ENCODE measurements at places on chromosomes 12 and 14.

DNA sequence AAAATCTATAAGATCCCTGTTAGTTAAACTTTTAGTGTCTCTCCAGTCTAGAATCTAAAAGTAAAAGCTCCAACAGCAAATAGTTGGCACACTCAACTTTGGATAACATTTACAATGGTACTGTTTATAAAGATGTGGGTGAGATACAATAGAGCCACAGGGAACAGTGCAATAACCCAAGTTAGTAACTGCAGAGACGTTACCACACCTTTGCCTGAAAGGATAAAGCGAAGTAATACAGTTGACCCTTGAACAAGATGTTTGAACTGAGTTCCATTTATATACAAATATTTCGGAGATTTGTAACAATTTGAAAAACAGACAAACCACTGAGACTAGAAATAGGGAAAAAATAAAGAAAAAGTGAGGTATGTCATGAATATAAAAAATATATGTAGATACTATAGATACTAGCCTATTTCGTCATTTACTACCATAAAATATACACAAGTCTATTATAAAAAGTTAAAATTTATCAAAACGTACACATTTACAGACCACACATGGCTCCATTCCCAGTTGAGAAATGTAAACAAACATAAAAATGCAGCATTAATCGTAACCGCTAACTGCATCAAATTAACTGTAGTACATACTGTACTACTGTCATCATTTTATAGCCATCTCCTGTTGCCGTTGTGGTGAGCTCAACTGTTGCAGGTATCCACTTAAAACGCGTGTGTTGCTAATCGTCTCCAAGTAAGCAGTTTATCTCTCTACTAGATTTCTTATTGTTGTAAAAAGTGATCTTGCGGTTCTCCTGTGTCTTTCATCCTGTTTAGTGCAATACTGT is 56.5 kb upstream of the HIF1A start:
- DNase-seq: no peak

DNA sequence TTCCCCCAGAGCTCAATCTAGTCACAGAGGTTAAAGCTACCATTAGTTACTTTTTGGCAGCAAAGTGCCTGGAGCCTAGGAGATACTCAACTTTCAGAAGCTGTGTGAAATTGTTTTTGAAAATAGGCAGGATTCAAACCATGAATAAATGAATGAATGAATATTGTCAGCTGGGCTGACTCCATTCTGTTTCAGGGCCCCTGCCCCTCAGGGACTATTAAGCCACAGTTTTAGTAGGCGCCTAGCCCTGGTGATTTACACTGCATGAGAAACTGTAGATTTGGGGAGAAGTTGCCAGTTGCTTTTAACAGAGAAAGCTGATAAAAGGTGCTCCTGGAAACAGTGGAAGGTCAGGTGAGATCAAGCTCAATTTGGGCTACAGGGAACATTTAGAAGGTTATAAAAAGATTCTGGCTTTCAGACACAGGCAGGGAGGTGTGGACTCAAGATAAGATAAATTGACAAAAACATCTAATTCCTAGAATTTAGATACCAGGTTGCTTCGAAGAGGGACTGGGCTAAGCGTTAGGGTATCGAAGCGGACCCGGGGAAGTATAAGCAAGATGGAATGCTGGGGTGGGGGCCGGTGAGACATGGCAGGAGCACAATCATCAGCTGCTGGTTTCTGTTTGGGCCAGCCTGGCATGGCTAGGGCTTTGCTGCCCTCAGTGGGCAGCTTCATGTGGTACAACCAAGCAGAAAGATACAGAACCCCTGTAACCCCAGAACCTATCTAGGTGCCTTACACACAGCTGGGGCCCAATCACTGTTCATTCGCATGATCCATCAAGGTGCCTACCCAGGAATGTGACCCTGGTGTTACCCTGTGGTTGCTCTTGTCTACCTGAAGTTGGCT is 14.9 kb upstream of the CELA1 start:
- DNase-seq: no peak

GRCh38 chr12:26112703-26113147 is 12.1 kb downstream of the BHLHE41 start:
- no peak for DNase-seq

- DNase-seq: no peak
Measured at GRCh38 chr12:62375603-62376002, 91.0 kb upstream of the MON2 start.

GRCh38 chr14:102571043-102571442 is 21.4 kb upstream of the RCOR1 start:
- no peak for DNase-seq

GRCh38 chr12:67721248-67721647 is 72.7 kb downstream of the DYRK2 start:
- no peak for DNase-seq

GRCh38 chr12:30796891-30797371 is 42.2 kb upstream of the CAPRIN2 start:
- no peak for DNase-seq

GRCh38 chr14:51094282-51094821 is 553 bp downstream of the TRIM9 start:
- no peak for DNase-seq

DNA sequence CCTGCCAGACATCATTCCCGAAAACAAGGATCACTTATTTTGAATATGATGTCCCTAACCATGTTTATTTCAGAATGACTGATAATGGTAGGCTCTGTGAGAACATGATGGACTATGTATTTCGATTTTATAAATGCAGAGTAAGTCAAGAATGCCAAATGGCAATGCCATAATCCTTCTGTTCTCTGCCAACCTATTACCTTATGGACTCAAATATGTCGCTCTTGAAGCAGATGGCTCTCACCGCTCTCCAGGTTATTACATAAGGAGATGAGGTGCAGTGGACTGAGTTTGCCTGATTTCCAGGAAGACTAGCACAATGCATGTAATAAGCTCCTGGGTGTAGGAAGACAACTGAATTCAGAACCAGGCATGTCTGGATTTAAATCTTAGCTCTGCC is 227.2 kb downstream of the BTG1 start:
- no peak for DNase-seq

DNA sequence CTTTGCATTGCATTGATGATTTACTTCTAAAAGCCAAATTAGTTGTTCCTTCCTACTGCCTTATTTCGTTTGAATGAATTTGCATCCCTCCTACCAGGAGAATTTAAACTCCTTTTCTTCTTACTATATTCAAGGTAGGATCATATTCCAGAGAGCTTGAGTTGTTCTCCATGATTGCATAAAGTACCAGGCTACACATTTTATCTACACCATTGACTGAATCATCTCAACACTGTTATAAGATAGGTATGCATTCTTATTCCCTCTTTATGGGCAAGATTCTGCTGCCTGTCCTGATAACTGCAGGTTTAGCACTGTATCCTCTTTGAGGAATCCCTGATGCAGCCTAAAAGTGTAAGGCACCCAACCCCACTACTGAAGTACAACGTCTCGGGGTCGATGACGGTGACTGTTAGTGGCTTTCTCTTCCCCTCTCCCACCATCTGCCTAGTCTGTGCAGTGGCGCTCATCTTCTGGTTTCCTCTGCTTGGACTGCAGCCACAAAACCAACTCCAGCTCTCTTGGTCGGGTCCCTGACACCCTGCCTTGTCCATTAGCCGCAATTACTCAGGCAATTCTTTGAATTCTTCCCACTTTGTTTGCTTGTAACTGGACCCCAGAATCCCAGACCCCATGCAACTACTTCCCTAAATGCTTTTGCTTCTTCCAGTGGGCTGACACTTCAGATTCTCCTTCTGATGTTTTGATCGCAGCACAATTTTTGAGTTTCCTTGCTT is 44.4 kb upstream of the STXBP6 start:
- no peak for DNase-seq

Data from vagina (tissue), 2 donors.